Upper lobe of left lung (tissue), 6 donors: ENCODE measurements at places on chromosomes 7 and 10. TPM values are rescaled to one million over a fixed set of nuclear protein-coding genes. Genes with fewer than 3 reads are reported as not detected.

The PAPOLB gene
- 0.46 TPM for total RNA-seq

The GIMAP4 gene
- total RNA-seq, result 78.9 TPM

The SLC29A4 gene
- total RNA-seq, result 0.39 TPM

The PDGFA gene
- 39.1 TPM for total RNA-seq

The PKD2L1 gene
- 0.61 TPM for total RNA-seq

The GPR85 gene
- total RNA-seq, result 3.3 TPM

The POMZP3 gene
- 6.7 TPM for total RNA-seq

The MACC1 gene
- 86.5 TPM for total RNA-seq

The KIFBP gene
- total RNA-seq, result 22.3 TPM
